Chondrocyte (in vitro differentiated cells): ENCODE measurements at places on chromosomes 3 and 15.

DNA sequence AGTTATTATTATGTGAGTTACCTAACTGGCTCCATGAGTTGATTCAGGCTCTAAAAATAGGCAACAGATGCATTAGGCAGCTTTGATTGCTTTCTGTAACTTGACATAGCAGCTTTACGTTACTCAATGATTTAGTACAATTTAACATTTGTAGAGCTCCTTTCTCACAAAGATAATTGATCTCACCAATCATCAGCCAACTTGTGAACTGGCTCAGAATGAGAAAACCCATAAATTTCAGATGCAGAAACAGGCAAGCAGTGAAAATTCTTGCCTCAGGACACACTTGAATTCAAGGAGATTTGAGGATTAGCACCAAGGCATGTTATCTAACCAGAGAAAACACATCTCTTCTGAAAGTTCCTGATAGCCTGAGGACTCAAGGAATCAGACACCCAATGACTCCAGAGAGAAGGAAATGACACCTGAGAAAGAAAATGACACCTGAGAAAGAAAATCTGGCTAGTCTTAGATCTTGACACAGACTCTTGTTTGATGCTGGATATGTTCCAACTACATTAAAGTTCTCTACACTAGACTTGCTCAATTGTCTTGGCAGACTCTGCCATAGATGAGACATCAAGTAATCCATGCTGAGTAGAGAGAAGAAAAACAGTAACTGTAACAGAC is 315.1 kb upstream of the CBLB start:
- no peak for DNase-seq

- DNase-seq: no peak
Measured at GRCh38 chr15:27037501-27037900, 66.5 kb downstream of the GABRG3 start.

DNA sequence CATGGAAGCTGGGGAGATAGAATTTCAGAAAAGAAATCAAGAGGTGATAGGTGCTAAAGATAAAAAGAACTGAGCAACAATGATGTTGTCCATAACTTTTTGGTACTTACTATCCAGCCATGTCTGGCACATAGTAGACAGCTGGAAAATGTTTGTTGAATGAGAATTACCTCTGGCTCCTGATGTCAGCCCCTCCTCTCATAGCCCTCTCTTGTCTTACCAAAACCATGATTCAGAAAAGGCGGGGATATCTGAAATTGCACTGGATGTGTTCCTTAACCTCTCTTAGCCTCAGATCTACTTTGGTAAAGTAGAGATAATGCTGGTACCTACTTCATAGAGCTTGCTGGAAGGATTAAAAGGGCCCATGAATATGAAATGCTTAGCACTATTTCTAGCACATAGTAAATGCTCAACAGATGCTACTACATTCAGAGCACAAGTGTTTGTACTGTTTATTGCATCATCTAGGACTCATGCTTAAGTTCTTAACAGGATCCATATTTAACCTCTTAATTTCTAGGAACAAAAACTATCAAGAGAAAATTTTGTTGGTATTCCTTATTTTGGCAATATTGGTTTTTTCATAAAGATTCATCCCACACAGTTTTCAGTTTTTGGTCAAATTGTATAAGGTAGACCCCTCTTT is 780.9 kb upstream of the LMCD1 start:
- DNase-seq: no peak

GRCh38 chr3:188205992-188206416 is 52.0 kb downstream of the LPP start:
- DNase-seq: no peak

- DNase-seq: no peak
Measured at GRCh38 chr3:108468577-108468976, 41.8 kb downstream of the MYH15 start.

GRCh38 chr15:55267401-55268175 is 22.0 kb downstream of the RAB27A start:
- DNase-seq: no peak

DNA sequence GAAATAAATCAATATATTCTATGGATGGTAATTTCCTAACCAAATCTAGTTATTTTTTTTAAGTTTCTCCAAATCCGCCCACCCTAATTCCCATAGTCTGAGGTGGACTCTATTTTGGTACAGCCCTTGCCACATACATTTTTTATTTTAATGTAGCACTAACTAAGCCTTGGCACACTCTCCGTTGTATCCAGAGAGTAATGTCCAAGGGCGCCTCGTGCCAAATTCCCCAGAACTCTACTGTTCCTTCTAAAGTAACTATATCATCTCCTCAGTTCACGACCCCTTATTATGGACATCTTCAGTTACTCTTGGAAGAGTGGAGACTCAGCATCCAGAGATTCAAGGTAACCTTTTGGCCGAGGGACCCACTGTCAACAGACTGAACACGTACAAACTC is 1.3 kb downstream of the VGLL3 start:
- no peak for DNase-seq

DNA sequence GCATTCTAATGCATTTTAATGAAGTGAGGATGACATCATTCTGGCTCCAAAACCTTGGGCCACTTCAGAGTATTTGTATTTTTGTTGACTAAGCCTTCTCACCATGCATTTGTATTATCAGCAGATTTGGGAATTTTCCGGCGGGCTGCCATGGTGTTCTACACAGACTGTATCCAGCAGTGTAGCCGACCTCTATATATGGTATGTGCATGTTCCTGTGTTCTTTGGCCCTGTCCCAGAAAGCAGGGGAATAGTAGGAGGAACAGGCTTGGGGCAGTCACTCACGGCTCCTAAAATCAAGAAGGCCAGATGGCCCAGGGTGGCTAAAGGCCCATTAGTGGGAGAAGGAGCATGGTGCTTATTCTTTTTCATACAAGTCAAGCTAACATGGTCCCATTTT is 80.5 kb downstream of the USF3 start:
- DNase-seq: no peak

DNA sequence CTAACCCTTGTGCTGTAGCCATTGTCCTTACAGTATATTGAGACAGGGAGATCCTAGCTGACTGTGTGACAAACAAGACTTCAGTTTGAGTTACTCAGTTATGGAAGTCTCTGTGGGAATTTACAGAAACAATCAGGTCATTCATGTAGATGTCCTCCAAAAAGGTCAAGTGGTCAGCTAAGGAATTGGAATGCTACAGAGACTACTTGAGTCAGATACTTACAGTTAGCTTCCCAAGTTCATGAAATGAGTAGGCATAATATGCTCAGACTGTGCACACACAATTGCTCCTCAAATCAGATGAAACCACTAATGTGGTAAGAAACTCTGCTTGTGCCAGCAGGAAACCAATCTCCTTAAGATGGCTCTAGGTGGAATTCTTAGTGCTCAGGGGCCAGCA is 985.7 kb downstream of the NSUN3 start:
- no peak for DNase-seq

DNA sequence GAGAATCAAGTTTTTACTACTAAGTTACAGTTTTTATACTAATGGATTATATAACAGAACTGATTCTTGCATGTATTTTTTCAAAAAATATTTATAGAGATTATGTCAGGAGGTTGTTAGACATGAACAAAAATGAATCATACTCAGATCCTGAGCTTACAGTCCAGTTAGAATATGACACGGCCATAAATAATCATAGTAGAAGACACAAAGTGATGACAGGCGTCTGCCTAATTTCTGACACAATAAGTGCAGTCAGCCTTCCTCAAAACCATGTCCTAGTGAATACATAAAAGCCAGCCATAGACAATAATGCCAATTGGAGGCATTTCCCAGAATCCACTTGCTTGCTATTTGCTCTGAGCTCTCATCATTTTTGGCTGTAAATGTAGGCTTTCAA is 81.7 kb upstream of the POU1F1 start:
- DNase-seq: no peak

GRCh38 chr3:35549690-35550089 is 89.6 kb upstream of the ARPP21 start:
- DNase-seq: no peak

GRCh38 chr3:61699622-61700021 is 138.3 kb downstream of the PTPRG start:
- DNase-seq: no peak

DNA sequence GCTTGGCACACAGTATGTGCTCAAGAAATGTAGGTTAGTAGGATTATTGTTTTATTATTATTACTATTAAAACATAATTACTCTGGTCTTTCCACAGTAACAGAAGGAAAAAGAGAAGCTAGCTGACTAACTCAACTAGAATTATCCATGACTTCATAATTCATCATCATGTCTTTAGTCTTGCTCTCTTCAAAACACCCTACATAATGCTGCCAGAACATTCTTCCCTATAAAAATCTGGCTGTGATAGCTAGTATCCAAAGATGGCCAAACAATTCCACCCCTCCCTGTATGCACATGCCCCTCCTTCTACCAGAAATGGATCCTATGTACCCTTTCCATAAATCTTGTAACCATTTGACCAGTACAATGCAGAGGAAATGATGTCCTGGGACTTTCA is 48.8 kb upstream of the SRGAP3 start:
- DNase-seq: no peak

DNA sequence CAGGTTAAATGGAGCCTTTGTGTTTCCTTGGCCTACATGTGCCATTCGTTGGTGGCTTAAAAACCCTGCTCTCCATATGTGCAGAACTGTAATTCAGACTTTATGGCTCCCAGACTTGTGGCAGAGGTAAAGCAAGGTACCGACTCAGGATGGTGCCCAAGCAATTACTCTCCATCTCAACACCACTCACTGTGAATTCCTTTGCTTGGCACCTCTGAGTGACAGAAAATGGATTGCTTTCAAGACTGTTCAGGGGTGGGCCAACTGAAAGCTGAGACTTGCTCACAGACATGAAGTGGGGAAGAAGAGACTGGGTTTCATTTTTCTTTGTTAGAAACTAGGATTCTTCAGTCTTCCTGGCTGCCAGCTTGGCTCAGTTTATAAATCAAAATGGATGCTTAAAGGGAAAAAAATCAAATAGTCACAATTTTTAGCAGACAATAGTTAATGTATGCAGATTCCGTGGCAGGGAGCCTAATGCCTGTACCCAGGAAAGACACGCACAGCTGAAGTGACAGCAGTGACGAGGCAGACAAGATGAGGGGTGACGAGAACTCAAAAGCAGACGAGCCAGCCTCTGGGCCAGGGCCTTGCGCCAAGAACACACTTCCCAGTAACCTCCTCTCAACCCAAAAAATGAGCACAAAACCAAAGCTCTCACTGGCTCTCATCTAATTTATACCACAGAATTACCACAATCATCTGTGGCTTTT is 207.9 kb upstream of the SLC2A2 start:
- DNase-seq: no peak

DNA sequence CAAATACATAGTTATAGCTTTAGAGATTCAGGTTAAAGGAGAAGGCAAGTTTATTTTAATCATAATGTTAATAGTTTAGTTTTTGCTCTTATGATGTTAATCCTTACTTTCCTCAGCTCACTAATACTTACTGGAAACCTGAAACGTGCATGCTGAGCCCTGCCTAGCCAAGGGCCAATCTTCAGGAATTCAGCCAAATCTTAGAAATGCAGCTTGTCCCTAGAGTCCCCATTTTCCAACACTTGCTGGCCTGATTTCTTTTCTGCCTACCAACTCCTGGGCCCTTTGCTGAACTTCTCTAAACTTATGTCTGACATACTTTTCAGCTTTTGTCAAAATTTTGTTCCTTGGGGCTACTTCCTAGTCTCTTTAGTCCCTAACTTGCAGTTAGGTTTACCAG is 22.8 kb downstream of the BCHE start:
- no peak for DNase-seq

DNA sequence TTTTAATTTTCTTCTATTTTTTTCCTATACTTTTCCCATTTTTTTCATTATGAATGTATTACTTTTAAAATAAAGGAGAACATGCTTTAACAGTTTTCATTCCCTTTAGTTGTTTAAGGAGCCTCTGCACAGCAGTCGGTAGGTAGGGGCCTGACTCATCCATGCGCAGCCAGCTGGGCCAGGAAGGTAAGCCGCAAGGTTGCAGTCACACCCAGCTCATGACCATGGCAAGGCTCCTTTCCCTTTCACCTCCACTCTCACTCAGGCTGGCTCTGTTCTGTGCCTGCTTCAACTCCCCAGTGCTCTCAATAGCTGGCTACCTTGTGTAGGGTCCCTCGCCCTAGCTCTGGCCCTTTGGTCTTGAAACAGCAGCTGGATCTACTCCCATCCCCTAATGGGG is 17.4 kb upstream of the ANKRD34C start:
- no peak for DNase-seq

- DNase-seq: no peak
Measured at GRCh38 chr3:47849699-47850563, 47.0 kb downstream of the DHX30 start.

GRCh38 chr3:29694783-29695182 is 413.9 kb downstream of the RBMS3 start:
- DNase-seq: no peak

- DNase-seq: no peak
Measured at GRCh38 chr15:82538961-82539690, 1.1 kb downstream of the RPS17 start.
